Right lung (tissue), 10 donors: ENCODE measurements at places on chromosomes 1 and 21. TPM values are rescaled to one million over a fixed set of nuclear protein-coding genes. Genes with fewer than 3 reads are reported as not detected.

DNA sequence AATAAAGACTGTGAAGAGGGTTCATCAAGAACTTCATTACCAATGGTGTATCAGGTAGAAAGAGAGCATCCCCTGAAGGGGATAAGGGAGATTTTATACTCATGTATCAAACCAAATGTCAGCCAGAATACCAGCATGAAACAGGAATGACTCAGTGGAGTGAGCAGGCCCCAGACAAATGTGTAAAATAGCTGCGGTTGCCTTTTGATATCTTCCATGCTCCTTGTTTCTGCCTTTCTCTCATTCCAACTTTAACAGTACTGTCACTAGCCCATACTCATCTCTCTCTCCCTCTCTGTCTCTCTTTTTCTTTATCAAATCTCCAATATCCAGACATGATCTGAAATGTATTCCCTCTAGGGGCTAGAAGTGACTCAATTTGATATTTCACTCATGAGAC, 47.8 kb downstream of the GPR88 start:
- DNase-seq = no peak

DNA sequence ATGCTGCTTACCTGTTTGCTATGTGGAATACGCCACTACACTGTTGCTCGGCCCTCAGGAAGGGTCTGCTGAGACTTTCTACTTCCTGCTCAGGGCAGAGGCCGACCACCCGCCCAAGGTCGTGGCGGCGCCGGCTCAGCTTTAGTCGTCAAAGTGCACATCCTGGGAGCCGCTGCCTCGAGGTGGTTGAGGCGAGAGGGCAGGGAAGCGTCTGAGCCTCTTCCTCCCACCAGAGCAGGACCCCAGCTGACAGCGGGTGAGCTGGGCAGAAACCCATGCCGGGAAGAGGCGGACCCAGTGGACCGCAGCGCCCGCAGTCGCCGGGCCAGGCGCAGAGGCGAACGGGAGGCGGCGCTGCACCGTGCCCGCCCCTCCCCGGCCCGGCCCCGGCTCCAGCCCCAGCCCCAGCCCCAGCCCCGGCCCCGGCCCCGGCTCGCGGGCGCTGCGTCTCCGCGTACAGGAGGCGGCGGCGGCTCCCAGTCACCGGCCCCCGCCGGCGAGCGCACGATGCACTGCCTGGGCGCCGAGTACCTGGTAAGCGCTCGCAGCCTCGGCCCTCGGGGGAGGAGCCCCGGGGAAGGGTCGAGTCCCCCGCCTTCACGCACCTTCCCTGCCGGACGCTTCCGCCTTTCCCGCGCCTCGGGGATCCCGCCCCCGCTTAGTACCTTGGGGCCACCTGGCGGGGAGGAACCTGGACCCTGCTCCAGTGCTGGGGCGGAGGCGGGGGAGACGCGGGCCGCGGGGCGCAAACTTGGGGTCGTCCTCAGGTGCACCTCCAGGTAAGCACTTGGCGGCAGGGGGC, at the start of gene SLC44A3:
SLC44A3 (plus strand) TSS at position 413 of the 802 bp plus-strand sequence; CDS start at position 508, 95 bp downstream.
- no peak for DNase-seq

GRCh38 chr1:20980051-20980450, 192.9 kb upstream of the HP1BP3 start:
- DNase-seq = no peak

GRCh38 chr1:43288058-43288784, 2.8 kb upstream of the C1orf210 start:
- DNase-seq = no peak

- DNase-seq = no peak
These were observed 1326.5 kb upstream of the B3GALT2 start for GRCh38 chr1:194512957-194513356.

DNA sequence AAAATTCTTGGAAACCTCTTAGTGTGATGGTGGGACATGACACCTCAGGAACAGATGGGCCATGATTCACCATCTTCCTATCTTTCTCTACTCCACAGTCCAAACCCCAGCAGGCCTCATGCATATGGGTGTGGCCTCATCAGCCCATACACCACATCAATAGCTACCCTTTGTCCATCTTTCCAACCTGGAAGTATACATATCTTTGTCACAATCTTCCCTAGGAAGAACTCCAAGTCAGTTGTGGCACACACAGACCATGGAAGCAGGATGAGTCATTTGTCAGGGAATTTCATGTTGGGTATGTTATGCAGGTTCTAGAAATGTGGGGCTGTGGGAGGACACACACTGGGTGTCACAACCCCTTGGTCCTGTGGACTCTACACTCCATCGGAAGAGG, 30.5 kb upstream of the CLCA4 start:
- no peak for DNase-seq

DNA sequence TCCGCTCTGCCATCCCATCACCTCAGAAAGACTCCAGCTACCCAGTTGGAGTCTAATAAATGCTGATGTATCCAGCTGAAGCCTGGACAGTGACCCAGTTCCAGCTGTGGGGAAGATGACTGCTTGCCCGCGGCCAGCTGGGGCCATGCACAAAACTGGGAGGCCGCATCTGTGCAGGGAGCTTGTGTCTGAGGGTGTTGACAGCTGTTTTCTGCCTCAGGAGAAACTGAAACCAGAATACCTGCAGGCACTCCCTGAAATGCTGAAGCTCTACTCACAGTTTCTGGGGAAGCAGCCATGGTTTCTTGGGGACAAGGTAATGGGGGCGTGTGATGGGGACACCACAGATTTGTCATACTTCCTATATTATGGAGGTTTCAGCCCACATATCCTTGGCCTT, 3.2 kb downstream of the GSTM2 start:
- no peak for DNase-seq

- DNase-seq = no peak
These were observed 5.7 kb upstream of the CHD5 start for GRCh38 chr1:6185635-6186382.

DNA sequence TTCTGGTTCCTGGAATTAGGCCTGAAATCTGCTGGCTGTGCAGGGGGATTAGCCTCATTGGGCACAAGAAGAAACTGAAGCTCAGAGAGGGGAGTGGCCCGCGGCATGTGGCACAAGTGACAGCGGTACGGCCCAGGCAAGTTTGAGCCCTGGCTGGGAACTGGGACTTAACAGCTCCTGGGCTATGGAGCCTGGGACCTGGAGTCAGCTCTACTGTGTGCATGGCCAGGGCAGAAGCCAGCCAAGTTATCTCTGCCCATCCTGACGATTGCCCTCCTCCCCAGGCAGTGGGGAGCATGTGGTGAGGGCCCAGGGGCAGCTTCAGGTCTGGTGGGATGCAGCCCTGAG, 61.3 kb downstream of the ALPL start:
- no peak for DNase-seq

DNA sequence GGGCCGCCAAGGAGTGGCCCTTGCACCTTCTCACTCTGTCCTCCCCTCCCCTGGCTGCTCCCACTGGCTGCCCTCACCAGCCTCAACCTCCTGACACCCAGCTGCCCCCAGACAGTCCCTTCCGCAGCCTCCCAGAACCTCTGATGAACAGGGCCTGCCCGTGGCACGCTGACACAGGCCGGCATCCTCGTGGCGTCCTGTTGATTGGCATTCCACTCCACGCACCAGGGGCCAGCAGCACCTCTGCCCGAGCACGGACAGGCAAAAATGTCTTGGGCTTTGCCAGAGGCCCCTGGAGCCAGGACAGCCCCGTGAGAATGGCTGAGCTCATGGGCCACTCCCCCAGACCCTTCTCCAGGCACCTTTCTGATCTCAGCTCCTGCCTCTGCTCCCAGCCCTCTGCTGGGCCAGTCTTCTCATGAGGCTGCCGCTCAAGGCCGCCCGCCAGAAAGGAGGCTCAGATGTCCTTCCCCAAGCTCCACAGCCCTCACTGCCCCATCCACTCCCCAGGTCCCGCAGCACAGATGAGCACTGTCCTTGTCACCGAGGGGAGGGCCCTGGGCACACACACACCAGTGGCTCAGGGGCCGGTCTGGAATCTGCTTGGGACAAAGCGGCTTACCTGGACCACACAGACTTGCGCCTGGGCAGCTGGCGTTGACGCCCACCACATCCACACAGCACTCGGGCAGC, 15.8 kb upstream of the RNF223 start:
- no peak for DNase-seq

DNA sequence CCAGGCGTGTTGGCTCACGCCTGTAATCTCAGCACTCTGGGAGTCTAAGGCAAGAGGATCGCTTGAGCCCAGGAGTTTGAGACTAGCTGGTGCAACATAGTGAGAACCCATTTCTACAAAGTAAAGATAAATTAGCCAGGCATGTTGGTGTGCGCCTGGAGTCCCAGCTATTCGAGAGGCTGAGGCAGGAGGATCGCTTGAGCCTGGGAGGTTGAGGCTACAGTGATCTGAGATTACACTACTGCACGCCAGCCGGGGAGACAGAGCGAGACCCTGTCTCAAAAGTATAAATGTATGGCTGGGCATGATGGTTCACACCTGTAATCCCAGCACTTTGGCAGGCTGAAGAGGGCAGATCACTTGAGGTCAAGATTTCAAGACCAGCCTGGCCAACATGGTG, 51.5 kb upstream of the LBR start:
- DNase-seq = no peak

The NTNG1 gene
- polyA plus RNA-seq = 27.3 TPM

The FCGR2B gene
- polyA plus RNA-seq = 0.44 TPM

The PITHD1 gene
- polyA plus RNA-seq = 70.2 TPM

The ICOSLG gene
- polyA plus RNA-seq = 1.9 TPM

The LENEP gene
- polyA plus RNA-seq = 1.2 TPM

The ABCG1 gene
- polyA plus RNA-seq = 8.8 TPM

The MROH9 gene
- 0.89 TPM for polyA plus RNA-seq
